ENCODE measurements at places on chromosomes 1 and 21. TPM values are rescaled to one million over a fixed set of nuclear protein-coding genes. Genes with fewer than 3 reads are reported as not detected.

MAP10 gene
- total RNA-seq = 1.9 TPM

TFB2M gene
- 13.4 TPM for total RNA-seq

NBPF10 gene
- total RNA-seq = 0.30 TPM

NBPF20 gene
- total RNA-seq = 0.74 TPM

LRRC7 gene
- total RNA-seq = under 0.01 TPM

CACNA1S gene
- total RNA-seq = not detected

HENMT1 gene
- total RNA-seq = 3.4 TPM

FCAMR gene
- not detected for total RNA-seq

Data from bronchus fibroblast of lung (primary cell).